Memory B cell (primary cell): ENCODE measurements at places on chromosomes 12 and 14.

- DNase-seq, result no peak
Observed at GRCh38 chr12:53625373-53625945, 723 bp downstream of the ATF7 start.

GRCh38 chr12:27548301-27549199 is 24.5 kb downstream of the PPFIBP1 start:
- DNase-seq, result no peak

DNA sequence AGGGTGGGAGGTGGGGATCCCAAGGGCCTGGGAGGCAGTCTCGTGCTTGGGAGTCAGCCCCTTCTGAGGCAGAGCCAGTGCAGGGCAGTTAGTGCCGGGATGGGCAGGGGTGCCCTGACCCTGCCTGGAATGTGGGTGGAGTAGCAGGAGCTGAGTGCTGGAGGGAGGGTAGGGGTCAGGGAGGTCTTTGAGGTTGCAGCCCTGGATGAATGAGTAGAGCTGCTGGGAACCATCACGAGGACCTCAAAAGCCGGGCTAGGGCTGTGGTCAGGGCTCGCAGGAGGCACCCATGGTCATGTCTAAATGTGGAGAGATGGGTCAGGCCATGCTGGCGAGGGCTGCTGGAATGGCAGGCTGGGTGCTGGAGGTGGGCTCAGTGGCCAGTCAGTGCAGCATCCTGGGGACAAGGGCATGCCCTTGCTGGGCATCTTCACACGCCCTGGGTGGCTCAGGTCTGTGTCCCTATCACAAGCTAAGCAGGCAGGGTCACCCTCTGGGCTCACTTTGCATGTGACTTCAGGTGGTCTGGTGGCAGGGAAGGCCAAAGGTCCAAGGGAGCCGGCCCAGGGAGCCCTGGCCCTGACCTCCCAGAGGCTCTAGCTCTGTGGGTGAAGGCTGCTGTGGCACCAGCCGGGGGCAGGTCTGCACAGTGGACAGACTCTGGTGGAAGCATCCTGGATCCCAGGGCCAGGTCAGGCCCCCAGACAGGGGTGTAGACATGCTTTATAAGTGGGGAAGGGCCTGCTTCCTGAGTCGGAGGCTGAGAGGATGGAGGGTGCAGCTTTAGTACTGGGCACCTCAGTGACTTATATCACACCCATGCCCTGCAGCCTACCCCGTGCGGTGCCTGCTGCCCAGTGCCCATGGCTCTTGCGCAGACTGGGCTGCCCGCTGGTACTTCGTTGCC is 24.5 kb downstream of the PAPLN start:
- no peak for DNase-seq

GRCh38 chr12:131901431-131902331 is 7.3 kb downstream of the ULK1 start:
- no peak for DNase-seq

GRCh38 chr14:62015243-62015642 is 253.0 kb downstream of the SNAPC1 start:
- DNase-seq, result no peak

DNA sequence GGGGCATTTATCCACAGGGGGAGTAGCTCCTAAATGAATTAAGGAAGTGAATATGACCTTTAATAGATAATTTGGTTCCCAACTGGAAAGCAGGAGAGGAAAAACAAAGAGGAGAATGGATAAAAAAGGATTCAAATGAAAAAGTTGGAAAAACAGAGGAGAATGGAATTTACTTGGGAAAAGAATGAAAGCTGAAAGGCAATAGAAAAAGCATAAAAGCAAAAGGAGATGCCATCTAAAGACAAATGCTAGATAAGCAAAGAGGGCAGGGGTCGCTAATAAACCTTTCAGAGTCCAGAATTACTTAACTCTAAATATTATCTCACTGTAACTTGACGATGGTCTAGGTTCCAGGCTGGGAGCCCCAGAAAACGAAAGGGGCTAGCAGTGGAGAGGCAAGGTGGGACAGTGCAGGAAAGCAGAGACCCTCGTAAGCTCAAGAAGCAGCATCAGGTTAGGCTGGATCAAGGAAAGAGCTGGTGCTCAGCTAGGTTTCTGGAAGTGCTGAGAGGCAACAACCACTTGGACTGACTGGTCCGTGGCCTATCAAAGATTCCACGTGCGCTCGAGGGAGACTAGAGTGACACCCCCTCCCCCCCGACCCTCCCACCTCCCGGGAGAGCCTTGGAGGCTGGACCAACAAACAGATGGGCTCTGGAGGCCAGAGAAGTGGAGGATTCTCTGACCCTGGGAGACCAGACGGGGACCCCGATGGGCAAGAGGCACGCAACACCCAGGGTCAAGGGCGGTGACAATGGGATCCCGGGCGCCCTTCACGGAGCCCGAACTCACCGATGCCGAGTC is 1.2 kb downstream of the SLC2A13 start:
- DNase-seq, result no peak

DNA sequence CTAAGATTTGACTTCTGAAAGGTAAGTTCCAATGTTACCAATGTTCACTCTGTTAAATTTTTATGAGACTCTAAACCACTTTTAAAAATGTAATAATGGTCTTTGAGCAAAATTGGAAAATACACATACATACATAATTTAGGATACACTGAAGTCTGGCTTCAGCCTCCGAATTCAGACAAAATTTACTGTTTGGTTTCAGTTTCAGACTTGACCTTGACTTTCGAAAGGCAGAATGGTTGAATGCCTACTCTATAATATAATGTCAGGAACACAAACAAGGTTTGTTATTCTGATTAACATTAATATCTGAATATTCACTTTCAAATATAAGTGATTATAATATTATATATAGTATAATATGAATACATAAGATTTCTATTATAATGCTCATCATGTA is 74.1 kb upstream of the KRAS start:
- DNase-seq, result no peak

DNA sequence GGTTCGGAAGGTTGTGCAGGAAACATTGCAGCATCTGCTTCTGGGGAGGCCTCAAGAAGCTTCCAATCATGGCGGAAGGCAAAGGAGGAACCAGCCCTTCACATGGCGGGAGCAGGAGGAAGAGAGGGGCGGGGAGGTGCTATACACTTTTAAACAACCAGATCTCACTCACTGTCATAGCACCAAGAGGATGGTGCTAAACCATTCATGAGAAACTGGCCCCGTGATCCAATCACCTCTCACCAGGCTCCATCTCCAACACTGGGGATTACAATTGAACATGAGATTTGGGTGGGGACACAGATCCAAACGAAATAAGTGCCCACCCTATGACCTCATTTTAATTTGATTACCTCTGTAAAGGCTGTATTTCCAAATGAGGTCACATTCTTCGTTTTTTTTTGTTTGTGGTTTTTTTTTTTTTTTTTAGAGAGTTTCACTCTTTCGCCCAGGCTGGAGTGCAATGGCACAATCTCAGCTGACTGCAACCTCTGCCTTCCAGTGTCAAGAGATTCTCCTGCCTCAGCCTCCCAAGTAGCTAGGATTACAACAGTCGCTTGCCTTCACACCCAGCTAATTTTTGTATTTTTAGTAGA is 11.4 kb upstream of the ORAI1 start:
- no peak for DNase-seq

DNA sequence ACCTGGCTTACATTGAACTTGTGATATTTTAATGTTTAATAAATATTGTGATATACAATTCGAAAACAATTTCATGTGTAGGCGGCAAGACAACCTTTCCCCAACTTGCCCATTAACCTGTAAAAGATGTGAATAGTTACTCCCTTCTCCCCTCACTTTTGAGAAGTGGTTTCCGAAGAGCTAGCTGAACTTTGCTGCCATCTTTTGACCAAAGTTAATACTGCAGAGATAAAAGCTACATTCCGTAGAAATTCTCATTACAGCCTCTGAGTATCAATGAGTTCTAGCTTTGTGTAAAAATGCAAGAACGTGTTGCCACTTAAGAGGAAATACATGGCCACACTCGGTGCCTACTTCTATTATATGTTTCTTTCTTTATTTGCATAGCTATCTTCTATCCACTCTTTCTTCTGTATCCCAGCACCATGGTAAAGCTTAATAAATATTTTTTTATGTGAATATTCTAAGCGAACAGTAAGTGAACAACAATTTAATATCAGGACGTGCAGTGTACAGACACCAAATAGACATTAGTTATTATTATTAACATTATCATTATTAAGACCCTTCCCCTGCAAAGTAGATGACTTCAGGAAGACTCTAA is 105.1 kb upstream of the TMEM260 start:
- no peak for DNase-seq

DNA sequence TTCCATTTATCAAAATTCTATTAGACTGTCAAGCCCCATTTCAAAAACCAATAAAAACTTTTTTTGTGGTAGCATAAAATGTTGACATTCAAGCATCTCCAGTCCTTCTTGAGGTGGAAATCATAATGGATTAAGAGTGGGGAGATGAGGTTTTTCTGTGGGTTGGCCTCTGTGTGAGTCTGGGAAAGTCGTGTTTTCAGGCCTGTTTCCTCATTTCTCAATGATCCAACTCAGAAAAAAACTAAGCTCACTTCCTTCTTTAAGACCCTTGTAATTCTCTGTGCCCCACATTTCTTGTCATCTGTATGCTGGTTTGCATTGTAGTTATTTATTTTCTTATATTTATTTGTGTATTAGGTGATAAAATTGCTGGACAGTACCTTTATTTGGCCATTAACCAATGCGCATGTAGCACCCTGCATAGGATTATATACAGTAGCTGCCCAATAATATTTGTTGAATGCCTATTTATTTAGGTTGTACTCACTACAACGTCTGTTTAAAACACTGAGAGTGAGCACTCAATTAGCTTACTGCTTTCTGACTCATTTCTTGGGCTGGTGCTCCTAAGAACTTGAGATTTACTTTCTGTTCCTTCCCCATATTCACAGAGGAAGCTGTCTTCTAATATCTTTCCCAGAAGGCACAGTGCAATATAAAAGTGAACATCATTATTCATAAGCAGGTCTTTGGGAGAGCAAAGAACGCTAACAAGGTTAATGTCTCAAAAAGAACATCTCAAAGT is 121.9 kb downstream of the DNAI7 start:
- no peak for DNase-seq

GRCh38 chr12:78406213-78406612 is 458.4 kb upstream of the SYT1 start:
- no peak for DNase-seq

DNA sequence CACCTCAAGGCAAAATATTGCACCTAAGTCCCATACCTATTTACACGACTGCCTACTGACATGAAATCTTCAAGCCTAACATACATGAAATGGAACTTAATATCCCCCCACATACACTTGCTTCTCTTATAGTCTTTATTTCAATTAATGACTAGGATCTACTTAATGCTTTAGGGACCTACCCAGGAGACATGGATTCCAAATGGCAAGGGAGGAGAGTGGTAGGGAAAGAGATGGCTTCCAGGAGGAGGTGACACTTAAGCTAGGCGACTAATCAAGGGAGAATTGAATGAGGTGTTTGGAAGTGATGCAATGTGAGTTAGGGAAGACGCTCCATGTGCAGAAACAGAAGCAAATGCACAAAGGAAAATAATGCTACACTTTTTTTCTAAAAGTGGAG is 9.7 kb upstream of the PPP1R12A start:
- DNase-seq, result no peak

DNA sequence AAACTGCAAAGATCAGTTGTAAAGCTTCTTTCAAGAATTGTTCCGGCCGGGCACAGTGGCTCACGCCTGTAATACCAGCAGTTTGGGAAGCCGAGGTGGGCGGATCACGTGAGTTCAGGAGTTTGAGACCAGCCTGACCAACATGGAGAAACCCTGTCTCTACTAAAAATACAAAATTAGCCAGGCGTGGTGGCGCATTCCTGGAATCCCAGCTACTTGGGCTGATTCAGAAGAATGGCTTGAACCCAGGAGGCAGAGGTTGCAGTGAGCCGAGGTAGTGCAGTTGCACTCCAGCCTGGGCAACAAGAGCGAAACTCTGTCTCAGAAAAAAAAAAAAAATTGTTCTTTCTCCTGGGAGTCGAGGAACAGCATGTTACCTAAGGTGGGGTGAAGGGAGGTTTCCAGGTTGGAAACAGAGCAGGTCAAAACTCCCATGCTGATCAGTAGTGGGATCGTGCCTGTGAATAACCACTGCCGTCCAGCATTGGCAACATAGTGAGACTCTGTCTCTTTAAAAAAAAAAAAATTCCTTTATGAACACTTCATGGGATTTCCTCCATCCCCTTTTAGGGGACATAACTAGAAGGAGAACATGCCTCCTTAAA is 13.9 kb downstream of the FBXO34 start:
- no peak for DNase-seq

GRCh38 chr14:104999361-104999760 is 13.8 kb downstream of the CLBA1 start:
- no peak for DNase-seq

- DNase-seq, result no peak
Observed at GRCh38 chr12:20274008-20274407, 94.3 kb upstream of the PDE3A start.

DNA sequence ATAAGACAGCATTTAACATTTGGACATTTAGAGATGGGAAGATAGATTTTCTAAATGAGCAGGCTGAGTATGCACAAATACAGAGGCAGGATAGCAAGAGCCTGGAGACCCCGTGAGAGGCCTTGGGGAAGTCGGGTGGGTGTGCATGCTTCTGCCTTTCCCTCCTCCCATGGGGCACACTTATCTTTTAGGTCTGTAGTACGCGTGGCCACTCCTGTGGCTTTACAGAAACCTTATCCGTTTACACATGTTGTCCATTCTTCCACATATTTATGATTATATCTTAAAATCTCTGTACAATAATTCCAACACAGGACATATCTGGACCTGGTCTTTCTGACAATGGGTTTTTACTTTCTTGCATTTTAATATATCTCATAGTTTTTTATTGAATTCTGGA is 33.6 kb downstream of the GYS2 start:
- DNase-seq, result no peak

DNA sequence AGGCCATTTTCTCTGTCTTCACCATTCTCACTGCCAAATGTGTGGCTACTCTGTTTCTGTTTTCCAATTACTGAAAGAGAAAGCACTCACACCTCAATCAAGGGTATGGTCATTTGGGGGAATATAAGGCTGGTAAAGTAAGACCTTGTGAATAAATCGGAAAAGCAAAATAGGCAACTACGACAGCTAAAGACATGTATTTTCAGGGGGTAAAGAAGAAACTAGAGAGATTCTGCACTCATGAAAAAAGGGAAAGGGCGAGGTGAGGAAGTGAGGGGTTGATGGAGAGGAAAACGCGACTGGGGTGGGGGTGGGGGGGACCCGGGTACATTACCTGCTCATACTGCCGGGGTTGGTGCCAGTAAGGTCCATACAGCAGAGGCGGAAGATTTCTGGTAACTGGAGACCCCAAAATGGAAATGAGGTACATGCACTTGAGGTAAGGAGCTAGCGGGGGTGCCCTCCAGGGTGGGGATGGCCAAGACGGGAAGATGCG is 19.3 kb downstream of the CHD8 start:
- DNase-seq, result no peak

DNA sequence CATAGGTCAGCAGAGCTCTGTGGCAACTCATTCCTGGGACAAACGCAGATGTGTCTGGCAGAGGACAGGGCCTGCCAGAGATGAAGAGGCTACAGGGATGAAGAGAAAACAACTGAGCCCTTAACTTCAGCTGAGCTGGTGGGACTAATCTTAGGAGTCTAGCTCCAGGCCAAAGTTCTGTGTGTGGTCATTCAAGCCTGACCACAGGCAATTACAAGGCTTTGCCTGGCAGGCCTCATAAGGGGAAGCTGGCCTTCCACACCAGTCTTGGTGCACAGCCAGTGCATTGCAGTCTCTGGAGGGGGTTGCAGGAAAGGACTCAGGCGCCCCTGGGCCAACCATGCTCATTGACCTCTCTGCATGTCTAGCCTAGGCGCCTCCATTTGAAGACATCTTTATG is 127.6 kb upstream of the DAAM1 start:
- no peak for DNase-seq
